ENCODE measurements at places on chromosomes 4 and X. TPM values are rescaled to one million over a fixed set of nuclear protein-coding genes. Genes with fewer than 3 reads are reported as not detected.

Gene LRIT3
- 0.09 TPM for total RNA-seq

Gene PHEX
- total RNA-seq, result 0.09 TPM

Gene MAOA
- 43.1 TPM for total RNA-seq

Gene C4orf36
- total RNA-seq, result 0.37 TPM

Gene FRG1
- 11.7 TPM for total RNA-seq

Data from pancreas (tissue), 10 donors.